Hindlimb muscle (tissue), 1 donor: ENCODE measurements at places on chromosomes 6 and 20. TPM values are rescaled to one million over a fixed set of nuclear protein-coding genes. Genes with fewer than 3 reads are reported as not detected.

DNA sequence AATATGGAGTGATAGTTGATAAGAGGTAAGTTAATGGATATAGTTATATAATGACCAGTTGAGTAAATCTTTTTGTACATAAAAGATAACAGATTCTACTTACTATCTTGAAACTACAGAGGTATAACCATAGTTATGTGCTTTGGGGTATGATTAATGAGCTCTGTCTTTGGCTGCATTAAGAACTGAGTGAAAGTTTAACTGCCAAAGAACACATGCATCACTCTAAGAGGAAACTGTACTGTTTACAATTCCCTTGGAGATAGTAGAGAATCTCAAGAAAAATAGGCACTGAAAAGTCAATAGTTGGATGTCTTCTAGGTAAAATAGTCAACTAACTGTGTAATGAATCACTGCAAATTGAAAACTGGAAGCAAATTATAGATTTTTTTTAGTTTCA, 1129.5 kb downstream of the EPHA7 start:
- no peak for DNase-seq

- DNase-seq: no peak
Observed at GRCh38 chr6:49713346-49713745, at the start of gene CRISP2. CRISP2 (minus strand) TSS chr6:49713543; CDS start chr6:49709196, 4,347 bp downstream.

GRCh38 chr6:151071295-151071694, 168.5 kb upstream of the AKAP12 start:
- no peak for DNase-seq

GRCh38 chr20:6709910-6710595, 57.4 kb upstream of the BMP2 start:
- DNase-seq: no peak

DNA sequence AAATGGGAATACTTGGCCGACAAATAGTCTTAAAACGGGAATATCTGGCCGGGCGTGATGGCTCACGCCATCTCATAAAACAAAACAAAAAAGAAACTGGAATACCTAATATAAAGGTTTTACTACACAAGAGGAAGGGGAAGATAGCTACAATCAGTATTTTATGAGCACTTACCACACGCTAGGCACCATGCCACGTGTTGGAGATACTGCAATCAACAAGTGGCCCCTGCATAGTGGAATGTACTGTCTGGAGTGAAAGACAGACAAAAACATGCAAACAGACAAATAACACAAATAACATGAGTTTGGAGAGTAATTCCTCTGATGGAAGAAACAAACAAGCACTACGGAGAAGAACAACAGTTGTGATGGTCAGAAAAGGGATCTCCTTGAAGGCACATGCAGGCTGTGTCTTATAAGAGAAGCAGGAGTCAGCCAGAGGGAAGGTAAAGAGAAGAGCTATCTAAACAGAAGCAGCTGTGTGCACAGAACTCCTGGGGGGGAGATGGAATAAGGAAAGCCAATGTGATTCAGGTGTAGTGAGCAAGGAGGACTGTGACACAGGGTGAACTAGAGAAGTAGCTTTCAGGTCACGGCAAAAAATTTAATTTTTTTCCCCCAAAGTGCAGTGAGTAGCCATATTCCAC, 39.1 kb upstream of the AKIRIN2 start:
- no peak for DNase-seq

The DCBLD1 gene
- polyA plus RNA-seq: 8.4 TPM

GRCh38 chr20:29302979-29303644, 1954.4 kb upstream of the DEFB115 start:
- DNase-seq: no peak

- DNase-seq: no peak
Observed at GRCh38 chr6:91483415-91484105, 896.7 kb upstream of the MAP3K7 start.

- DNase-seq: no peak
Observed at GRCh38 chr20:2798095-2798805, 2.2 kb downstream of the CPXM1 start.

DNA sequence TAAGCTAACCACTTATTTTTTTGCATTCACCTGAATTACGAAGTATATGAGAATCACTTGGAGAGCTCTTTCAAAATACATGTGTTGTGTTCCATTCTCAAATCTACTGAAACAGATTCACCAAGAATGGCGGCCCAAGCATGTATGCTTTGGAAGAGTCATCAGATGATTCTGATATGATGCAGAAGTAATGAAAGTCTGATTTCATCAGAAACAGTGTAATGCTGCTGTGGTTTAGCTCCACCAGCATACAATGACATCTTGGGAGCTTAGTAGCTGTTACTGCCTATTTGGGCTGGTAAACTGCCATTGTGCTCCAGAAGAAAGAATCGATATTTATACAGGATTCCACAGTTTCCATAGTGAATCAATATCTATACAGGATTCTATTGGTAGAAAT, 52.9 kb downstream of the UBR2 start:
- DNase-seq: no peak

The RGS17 gene
- 0.74 TPM for polyA plus RNA-seq

- DNase-seq: no peak
Observed at GRCh38 chr6:88166493-88167351, 575 bp upstream of the CNR1 start.

GRCh38 chr6:37182736-37183590, 13.0 kb downstream of the PIM1 start:
- DNase-seq: no peak

- no peak for DNase-seq
Observed at GRCh38 chr6:3288711-3289663, 30.2 kb downstream of the PSMG4 start.
